Hematopoietic multipotent progenitor cell treated with erythropoietin and hydrocortisone succinate and interleukin-3 and kit ligand, for 6 days (in vitro differentiated cells): ENCODE measurements at places on chromosomes 3 and 15.
A peak's percentile ranks its signal among the peaks of the same experiment; 100 is the strongest.

GRCh38 chr3:153287017-153287416 is 125.0 kb downstream of the RAP2B start:
- no peak for DNase-seq

- no peak for DNase-seq
These were observed 108.3 kb upstream of the ETV5 start for GRCh38 chr3:186216900-186217819.

- no peak for DNase-seq
These were observed 15.0 kb downstream of the FAM227B start for GRCh38 chr15:49605588-49605987.

- DNase-seq, result no peak
These were observed 250.5 kb upstream of the RORA start for GRCh38 chr15:61479613-61480012.

GRCh38 chr15:37034835-37035748 is 65.3 kb downstream of the MEIS2 start:
- DNase-seq, result no peak

DNA sequence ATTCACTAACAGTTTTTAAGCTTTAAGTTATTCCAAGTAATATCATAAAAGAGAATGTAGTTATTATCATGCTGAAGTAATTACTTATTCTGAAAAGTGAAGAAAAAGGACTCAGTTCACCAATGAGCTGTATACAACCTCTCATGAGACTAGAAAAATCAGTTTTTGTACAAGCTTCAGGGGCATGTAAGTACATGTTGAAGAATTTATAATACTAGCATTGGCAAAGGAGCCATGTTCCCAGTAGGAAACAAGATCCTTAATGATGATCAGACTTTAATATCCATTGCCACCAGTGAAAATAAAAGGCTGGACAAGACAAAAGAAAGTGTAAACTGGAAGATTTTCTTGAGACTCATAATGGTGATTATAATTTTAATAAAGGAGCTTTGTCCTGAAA is 532.8 kb downstream of the PLOD2 start:
- no peak for DNase-seq

DNA sequence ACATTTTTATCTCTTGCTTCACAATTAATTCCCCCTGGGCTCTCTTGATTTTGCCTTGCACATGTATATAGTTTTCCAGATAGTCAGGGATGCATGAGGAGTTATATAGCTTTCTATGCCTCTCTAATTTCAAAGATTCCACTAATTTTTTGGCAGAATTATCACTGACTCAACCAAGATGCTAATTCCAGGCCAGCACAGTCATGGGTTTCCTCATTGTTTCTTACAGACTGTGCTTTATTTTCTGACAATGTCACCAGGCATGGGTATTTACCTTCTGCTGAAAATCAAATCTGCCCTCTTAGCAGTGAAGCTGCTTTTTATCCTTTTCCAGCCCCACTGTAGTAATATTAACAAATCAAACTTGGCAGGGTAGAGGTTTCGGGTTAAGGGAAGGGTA is 1520.6 kb upstream of the CADM2 start:
- DNase-seq, result no peak

DNA sequence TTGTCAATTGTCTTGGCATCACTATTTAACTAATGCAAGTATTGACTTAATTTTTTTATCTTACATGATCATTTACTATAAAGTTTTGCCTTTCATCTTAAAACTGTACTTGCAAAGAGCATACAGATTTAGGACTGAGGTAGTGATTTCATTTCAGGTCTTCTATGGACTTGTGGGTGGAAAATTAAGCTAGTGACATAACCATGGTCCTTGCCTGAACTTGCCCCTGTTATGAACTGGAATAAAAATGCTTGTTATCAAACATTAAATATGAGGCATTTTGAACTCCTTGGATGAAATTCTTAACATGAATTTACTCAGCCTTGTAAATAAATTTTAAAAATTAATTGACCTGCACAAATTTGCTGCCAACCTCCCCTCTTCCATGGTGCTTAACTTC is 712.0 kb downstream of the NAALADL2 start:
- no peak for DNase-seq

DNA sequence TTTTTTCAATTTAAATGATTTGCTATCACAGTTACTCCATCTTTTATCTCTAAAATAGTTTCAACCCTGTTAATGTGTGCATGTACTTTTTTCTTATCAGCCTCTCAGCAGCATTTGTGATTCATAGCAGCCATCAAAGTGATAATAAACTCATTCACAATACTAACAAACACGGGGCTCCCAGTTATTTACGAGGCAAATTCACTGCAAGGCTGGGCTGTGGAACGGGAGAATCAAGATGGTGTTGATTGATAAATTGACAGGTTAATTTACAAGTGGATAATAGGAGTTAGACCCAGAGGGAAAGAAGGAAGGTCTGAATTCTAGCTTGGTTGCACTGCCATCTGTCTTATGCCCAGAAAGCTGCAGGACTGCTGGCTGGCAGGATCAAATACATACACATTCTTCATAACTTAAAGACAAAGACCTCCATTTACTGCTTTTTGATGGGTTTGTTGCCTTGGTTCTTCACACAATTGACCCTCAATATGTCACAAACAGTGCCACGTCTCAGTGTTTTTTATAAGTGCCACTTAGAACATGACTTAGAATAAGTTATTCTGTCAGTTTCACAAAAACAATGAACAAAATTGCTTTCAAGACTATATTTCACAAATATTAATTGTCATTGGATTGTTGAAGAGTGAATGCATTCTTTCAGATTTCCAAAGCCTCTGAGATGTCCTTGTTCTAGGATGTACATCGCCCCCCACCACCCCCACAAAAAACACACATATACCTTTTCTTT is 562.8 kb downstream of the NR2F2 start:
- peak; percentile 19 for DNase-seq
